ENCODE measurements at places on chromosomes 7 and 10. TPM values are rescaled to one million over a fixed set of nuclear protein-coding genes. Genes with fewer than 3 reads are reported as not detected.

Gene STEAP4
- total RNA-seq, result 2.0 TPM

Gene AKR1C2
- 32.3 TPM for total RNA-seq

Gene CDC14C
- not detected for total RNA-seq

Gene PAX4
- not detected for total RNA-seq

Gene HOXA9
- not detected for total RNA-seq

Gene IL2RA
- not detected for total RNA-seq

Gene ZPBP
- not detected for total RNA-seq

Gene GHRHR
- not detected for total RNA-seq

Gene EPO
- not detected for total RNA-seq

Measured in cardiac atrium fibroblast (primary cell).